ENCODE measurements at places on chromosomes 11 and 22.

- DNase-seq, result peak; percentile 58
These were observed 5.9 kb downstream of the PHOX2A start for GRCh38 chr11:72238040-72238450.

DNA sequence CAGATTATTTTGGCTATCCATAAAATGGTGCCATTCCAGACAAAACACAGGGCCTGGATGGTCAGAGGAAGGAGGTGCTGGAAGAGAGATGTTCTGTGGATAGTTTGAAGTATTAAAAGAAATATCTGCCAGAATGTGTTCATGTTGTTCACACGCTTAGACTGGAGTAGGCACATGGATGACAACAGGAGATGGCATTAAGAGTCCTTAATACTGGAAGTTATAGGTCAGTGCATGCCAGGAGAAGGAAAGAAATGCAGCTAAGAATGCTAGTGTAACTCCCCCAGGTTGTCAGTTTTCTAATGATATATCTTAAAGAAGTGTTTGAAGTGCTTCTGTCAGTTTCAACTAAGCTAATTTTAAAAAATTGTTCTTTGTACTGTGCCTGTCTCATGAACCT lies 20.2 kb downstream of the KREMEN1 start:
- no peak for DNase-seq

- DNase-seq, result no peak
These were observed 318.9 kb downstream of the NTM start for GRCh38 chr11:131689049-131689925.

DNA sequence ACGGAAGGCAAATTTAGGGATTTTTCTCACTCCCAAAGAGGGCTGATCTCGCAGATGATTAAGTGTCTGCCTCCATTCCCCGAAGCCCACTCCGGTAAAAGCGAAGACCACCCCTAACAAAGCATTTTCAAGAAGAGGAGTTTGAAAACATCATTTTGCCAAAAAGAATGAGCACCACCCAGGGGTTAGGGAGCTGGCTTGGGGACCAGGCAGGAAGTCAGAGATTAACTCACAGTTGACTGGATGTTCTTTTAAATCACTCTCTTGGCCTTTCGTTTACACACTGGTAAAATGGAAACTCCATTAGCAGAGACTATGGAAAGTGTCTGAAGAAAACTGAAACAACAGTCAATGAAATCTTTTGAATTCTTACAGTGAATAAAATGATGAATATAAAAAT lies 7.9 kb upstream of the TRIM44 start:
- no peak for DNase-seq

- no peak for DNase-seq
These were observed 72.3 kb downstream of the ARFGAP2 start for GRCh38 chr11:47104261-47104950.

GRCh38 chr11:567629-568292 lies 7.0 kb downstream of the RASSF7 start:
- DNase-seq, result no peak

- DNase-seq, result no peak
These were observed 32.6 kb downstream of the KREMEN1 start for GRCh38 chr22:29105468-29105867.

DNA sequence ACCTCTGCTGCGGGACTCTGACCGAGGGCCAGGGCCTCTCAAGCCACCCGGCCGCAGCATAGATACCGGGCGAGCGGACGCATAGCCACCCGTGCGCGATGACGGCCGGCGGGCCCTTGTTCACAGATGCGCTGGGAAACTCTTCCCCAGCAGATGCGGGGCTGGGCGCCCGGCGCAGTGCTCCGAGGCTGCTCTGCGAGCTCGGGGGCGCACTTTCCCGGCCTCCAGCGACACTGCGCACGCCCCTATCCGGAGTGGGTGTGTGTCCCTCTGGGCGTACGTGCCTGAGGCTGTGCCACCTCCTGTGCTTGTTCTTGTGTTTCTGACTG lies 104.7 kb upstream of the E2F8 start:
- no peak for DNase-seq

- DNase-seq, result no peak
These were observed 143.0 kb downstream of the DBX1 start for GRCh38 chr11:20017320-20017719.

GRCh38 chr11:62680825-62681240 lies 2.0 kb upstream of the UBXN1 start:
- peak; percentile 61 for DNase-seq

- DNase-seq, result peak; percentile 53
These were observed 133.5 kb downstream of the CD44 start for GRCh38 chr11:35272391-35272902.

DNA sequence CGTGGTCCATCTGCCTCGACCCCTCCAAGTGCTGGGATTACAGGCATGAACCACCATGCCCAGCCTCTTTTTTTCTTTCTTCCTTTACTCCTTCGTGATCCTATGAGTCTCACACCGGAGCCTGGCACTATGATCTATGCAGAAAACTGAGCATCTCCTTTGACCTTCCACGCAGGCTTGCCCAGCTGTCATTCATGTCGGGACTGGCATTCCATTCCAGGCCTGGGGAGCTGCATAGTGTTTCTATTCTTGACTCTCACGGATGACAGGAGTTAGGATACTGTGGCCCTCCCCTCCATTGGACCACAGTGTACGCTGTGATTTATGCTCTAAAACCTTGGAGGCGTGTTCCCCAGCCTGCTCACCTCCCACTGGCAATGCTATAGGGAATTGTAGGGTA lies 611.8 kb downstream of the BRD1 start:
- no peak for DNase-seq

- DNase-seq, result peak; percentile 38
These were observed 889 bp upstream of the DMC1 start for GRCh38 chr22:38570779-38571364.

DNA sequence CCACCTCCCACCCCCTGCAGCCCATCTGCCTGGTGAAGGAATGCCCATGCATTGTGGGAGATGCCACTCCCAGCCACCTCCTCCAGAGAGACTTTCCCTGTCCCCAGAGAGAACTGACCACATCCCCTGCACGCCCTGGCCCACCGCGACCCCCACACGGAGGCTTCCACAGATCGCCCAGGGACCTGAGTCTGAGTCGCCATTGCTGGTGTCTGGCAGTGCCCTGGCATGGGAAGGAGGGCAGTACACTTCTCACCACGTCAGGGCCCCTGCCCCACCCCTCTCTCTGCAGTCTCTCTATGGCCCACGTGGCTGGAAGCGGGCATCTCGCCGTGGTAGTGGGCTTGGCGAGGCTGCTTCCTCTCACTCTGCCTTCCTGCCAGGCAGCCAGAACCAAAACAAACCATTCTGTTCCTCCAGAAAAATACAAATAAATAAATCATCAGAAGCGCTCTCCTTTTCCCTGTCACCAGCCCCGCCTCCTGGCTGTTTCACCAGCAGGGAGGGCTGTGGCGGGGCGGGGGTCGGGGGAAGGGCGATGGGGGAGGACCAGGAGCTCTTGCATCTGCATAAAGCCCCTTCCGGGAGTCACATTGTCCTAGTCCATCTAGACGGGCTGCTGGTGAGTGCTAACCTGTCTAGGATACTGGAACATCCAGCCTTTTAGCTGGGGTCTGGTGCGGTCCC lies 20.9 kb downstream of the SHISAL1 start:
- DNase-seq, result no peak

GRCh38 chr22:43516386-43516785 lies 104.6 kb downstream of the MPPED1 start:
- DNase-seq, result no peak

DNA sequence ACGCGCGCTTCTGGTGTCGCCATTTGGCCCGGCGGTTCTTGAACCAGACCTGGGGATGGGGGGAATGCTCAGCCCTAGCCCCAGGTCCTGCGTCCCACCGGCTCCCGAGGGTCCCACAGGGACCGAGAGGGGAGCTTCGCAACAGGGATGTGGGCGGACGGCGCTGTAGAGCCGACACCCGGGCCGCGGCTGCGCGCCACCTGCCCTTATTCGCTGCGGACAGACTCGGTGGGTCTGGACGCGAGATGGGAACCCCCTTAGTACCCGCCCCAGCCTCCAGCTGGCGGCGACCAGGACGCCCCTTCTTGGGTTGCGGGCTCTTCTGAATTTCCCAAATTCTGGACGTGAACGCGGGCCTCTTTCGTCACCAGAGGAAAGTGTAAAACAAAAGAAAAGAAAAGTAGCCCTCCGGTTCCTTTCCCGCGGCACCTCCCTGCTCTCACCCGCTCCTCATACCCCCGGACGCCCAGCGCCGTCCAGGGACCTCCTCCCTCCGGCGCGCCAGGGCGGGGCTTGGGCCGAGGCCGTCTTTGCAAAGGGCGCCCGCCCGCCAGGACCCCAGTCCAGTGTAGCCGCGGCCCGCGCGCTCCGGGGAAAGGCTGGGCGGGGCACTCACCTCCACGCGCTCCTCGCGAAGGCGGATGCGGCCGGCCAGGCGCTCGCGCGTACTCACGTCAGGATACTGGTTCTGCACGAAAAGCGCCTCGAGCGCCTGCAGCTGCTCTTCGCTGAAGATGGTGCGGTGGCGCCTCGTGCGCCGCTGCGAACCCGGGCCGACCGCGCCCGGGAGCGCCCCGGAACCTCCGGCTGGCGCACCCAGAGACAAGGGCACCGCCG lies 827 bp downstream of the GSC2 start:
- DNase-seq, result peak; percentile 30

- DNase-seq, result no peak
These were observed 2.8 kb downstream of the CORO1B start for GRCh38 chr11:67440229-67441097.

GRCh38 chr22:29093501-29094300 lies 20.9 kb downstream of the KREMEN1 start:
- no peak for DNase-seq

DNA sequence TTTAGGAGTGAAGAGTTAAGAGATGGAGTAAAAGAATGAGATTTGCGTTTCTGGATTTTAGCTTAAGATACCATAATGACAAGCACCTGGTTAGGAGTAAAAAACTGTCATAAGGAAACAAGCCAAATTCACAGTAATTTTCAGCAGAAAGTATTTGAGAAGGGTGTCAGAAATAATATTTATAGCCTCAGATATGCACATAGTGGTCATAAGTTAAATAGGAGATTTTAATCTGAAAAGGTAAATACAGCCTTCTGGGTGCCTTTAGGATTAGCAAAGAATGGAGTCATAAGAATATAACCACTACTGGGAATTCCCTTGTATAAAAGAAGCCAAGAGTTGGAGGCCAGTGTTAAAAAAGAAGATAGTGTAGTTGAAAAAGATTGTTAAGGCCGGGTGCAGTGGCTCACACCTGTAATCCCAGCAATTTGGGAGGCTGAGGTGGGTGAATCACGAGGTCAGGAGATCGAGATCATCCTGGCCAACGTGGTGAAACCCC lies 160.1 kb downstream of the SWAP70 start:
- DNase-seq, result no peak

GRCh38 chr11:131253142-131253655 lies 117.2 kb upstream of the NTM start:
- DNase-seq, result no peak

DNA sequence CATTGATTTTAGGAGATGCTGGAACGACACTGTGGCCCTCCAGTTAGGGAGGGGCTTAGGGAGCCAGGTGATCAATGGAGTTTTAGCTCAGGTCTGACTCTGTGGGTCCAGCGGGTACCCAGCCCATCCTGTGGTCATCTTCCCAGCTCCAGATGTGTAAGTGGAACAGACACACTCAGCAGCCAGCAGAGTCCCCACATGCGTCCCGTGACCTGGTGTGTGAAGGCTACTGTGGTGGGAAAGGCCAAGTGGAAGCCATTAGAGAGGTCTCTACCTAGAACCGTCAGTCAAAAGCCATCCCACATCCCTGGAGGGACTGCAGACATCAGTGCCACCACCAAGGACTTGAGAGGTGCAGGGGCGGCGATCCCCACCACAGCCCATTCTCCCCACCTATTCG lies 19.9 kb upstream of the CD81 start:
- no peak for DNase-seq

GRCh38 chr11:21634956-21635355 lies 557.9 kb upstream of the ANO5 start:
- no peak for DNase-seq

GRCh38 chr11:58466293-58466692 lies 24.3 kb upstream of the OR5B12 start:
- no peak for DNase-seq

DNA sequence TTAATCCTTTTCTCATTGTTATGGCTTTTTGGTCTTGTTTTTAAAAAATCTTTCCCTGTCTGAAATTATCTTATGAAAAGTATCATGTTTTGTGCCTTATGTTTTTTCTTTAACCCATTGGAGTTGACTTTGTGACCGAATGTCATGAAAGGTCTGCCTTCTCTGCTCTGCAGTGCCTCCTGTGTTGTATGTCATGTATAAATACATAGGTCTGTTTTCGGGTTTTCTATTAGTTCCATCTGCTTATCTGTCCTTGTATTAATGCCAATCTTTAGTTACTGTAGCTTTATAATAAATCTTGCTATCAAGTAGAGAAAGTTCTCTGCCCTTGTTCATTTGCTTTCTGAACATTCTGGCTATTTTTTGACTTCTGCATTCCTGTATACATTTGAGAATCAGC lies 73.0 kb downstream of the ZBTB44 start:
- DNase-seq, result no peak

- no peak for DNase-seq
These were observed 12.5 kb upstream of the OR52I2 start for GRCh38 chr11:4569075-4569474.

DNA sequence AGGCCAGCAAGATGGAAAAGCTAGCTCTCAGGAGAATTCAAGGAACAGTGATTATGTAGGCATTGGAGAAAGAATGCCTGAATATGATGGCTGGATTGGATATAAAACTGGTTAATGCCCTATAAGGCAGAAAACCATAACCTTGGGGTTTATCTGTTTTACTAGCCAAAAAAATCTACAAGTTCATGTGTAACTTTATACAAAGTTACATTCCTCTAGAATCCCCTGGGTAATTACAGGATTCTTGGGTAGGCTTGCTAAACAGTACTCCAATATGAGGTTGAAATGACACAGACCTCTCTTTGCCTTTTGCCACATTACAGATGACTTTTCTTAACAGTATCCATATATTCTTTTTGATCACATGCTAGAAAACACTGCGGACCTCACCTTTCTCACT lies 26.0 kb downstream of the TSPAN18 start:
- no peak for DNase-seq

DNA sequence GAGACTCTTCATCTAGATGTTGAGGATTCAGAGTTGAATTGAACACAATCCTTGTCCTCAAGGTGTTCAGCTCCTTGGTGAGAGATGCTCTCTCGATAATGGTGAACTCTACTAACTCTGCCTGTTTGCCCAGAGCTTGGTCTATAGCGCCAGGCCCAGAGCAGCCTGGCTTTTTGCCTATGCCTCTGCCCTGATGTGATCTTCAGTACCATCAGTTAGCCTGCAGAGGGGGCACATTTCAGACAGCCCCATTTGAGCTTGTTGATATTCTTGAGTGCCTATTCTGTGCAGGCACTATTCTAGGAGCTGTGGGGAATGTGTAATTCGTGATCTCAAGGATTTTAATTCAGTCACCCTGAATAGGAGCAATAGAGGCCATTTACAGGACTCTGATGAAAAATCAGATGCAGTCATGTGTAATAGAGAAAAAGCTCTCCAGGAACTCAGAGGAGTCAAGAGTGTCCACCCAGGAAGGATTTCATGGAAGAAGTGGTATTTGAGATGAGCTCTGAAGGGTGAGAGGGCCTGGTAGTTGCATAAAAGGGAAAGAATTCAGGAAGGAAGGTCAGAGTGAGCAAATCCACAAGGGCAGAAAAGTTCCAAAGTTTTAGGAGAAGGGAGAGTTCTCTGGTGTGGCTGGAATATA lies 19.3 kb downstream of the GTPBP1 start:
- DNase-seq, result peak; percentile 62

GRCh38 chr11:93662175-93662570 lies 691 bp downstream of the CEP295 start:
- DNase-seq, result peak; percentile 10

GRCh38 chr11:93017821-93018690 lies 48.6 kb downstream of the MTNR1B start:
- no peak for DNase-seq

GRCh38 chr11:46291441-46292150 lies 14.1 kb downstream of the CREB3L1 start:
- no peak for DNase-seq
